ENCODE measurements at places on chromosomes 6 and 20.

GRCh38 chr6:135030056-135030473 is 24.6 kb downstream of the HBS1L start:
- DNase-seq, result peak; percentile 49

GRCh38 chr6:36320475-36320874 is 16.2 kb downstream of the BNIP5 start:
- no peak for DNase-seq

DNA sequence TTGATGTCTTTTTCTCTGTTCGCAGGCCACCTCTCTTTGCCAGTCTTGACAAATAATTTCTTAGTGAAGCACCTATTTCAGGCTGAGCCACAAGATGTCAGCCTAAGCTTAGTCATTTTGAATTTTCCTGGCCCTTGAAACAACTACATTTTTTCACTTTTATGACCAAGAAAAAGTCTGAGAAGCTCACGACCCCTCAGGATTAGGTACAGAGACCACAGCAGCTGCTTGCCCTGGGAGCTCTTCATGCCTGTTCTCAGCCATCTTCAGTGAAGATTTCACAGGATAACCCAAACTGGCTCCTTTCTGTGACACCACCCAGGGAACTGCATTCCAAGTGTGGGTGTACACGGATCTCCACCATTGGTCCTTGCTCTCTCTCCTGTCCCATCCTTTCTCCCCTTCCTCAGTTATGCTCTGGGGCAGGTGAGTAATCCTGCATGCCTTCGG is 38.4 kb upstream of the SPTLC3 start:
- DNase-seq, result no peak

- DNase-seq, result no peak
Observed at GRCh38 chr6:105317607-105318533, 85.0 kb downstream of the PREP start.

- DNase-seq, result no peak
Observed at GRCh38 chr6:82910395-82910794, 155.2 kb downstream of the UBE3D start.

DNA sequence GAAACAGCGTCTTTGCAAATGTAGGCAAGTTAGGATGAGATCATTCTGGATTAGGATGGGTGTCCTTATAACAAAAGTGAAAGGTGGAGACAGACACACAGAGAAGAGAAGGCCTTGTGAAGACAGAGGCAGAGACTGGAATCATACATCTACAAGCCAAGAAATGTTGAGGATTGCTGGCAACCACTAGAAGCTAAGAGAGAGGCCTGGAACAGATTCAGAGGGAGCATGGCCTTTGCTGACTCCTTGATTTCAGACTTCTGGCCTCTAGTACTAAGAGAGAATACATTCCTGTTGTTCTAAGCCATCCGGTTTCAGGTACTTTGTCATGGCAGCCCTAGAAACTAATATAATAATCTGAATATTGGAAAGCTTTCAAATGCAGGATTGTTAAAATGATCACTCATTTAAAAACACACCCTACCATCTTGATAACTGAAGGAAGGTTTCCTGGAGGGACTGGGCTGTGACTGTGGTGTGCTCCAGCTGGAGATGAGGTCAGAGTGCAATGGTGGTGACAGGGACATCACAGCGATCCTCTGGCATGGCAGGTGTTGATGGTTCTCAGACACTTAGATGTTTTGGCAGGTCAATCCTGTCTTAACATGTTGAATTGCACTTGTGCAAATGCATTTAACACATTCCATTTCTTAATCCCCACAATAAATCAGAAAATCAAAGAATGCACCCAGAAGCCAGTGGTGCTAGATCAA is 25.1 kb downstream of the CD83 start:
- DNase-seq, result no peak

- DNase-seq, result peak; percentile 18
Observed at GRCh38 chr20:21096321-21097043, 9.7 kb downstream of the LINC00237 start.

DNA sequence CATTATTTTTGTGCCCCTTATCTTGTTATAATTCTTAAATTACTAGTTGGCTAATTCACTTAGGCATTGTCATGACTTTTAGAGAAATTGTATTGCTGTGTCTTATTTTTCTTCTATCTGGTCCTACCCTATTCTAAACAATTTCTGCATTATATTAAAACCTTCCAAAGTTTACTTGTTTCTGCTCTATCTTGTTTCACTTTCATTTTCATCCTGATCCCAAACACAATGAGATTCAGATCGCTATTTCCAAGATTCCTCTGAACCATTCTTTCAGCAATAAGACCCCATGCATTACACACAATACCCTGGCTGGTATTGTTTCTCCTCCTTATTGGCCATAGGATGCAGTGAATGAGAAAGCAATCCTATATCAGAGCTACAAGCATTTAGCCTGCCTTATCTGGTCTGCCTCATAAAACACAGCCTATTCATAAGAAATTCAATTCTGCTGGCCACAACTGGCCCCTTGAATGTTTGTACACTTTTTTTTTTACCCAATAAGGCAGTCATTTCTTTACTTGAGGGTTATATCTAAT is 69.9 kb upstream of the POU3F2 start:
- DNase-seq, result no peak

DNA sequence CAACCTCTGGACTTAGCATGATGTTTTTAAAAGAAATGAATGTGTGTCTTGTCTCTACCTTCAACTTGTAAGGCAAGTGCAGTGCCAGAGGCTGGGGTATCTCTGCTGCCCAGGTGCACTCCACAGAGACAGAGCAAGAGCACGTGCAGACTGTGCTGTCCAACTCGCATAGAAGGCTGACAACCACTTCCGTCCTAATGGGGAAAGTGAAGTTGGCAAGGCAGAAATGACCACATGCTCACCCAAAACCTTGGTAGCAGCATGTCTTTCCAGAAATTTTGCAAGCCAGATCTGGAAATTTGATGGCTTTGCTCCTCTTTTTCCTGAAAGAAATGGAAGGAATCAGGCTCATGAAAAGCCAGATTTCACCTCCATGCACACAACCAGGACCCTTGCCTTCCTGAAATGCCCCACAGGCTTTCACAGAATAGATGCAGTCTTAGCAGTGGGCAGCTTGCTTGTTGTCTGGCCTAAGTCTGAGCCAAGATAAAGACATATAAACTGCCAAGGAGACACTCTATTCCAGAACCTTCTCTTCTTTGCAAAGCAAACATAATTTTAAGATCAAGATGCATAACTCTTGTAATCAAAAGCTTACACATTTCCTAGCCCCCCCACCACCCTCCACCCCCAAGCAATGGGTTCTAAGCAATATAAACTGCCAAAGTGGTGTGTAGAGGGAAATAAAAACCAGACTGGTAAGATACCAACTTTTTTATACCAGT is 26.8 kb downstream of the SLC22A3 start:
- DNase-seq, result no peak

DNA sequence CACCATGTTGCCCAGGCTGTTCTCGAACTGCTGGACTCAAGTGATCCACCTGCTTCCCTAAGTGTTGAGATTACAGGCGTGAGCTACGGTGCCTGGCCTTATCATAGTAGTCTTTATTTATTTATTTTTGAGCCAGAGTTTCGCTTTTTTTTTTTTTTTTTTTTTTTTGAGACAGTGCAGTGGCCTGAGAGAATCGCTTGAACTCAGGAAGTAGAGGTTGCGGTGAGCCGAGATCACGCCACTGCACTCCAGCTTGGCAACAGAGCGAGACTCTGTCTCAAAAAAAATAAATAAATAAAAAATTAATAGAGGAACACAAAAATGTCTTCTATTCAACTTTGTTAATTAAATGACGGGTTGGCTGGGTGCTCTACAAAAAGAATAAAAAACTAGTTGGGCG is 12.9 kb downstream of the MAPRE1 start:
- DNase-seq, result no peak

DNA sequence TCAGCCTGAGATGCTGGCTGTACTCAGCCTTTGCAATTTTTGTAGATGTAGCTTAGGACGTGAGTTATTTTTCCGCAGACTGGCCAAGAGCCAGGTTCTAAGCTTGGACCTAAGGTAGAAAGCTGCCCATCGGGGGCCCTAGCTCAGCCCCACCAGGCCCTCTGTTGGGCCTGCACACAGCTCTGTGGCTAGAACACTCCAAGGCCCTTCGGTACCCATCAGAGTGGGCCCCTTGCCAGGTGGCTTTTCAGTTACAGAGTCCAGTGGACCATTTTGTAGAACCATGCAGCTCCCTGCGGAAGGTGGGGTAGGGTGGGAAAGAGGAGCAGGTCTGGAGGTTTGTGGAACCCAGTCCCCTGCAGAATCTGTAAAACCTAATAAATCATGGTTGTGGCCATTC is 22.6 kb downstream of the UCKL1 start:
- no peak for DNase-seq

DNA sequence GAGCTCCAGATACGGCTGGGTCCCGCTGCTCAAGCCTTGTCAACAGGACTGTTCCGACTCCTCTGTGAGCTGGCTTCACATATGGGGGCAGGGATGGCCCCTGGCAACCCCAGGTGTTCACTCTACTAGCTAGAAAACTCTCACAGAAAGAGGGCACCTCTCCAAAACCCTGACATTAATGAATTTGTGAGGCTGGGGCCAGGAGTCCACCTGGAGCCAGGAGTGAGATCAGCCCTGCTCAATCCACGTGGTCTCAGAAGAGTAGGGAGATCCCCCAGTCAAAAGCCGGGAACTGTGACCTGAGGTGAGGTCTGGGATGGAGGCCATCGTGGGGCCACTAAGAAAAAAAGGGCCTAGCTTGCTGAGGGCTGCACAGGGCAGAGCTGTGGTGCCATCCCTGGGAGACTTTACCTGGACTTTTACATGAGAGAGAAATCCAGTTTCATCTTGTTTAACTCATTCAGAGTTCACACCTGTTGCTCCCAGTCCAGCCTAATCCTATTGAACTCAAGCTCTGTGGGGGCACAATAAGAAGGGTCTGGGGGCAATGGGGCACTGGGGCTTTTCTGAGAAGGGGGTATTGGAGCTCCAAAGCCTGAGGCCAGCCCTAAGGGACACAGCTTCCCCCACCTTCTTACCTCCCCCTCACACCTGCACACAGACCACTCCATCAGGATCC is 144.3 kb upstream of the MLN start:
- no peak for DNase-seq

- DNase-seq, result no peak
Observed at GRCh38 chr20:12068121-12068520, 150.4 kb downstream of the BTBD3 start.

DNA sequence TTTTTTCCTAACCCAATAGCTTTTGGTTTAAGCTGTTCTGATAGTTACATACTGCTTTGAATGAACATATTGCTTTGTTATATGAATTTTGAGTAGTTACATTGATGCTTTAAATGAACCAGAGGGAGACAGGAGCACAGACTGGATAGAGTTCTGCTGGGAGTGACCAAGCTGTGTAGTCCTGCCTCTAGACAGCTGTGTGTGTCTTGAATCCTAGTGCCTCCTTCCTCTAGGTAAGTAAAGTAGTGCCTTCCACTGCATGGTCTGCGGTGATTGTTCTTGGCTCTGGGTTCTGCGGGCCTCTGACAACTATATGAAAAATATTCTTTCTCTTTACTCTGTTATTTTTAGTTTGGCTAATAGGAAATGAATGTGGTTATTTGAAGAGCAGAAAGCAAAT is 46.0 kb upstream of the ADGRG6 start:
- no peak for DNase-seq

GRCh38 chr20:14866841-14867514 is 529.6 kb upstream of the FLRT3 start:
- DNase-seq, result no peak

GRCh38 chr20:325889-326644 is 715 bp downstream of the SOX12 start:
- DNase-seq, result peak; percentile 27

DNA sequence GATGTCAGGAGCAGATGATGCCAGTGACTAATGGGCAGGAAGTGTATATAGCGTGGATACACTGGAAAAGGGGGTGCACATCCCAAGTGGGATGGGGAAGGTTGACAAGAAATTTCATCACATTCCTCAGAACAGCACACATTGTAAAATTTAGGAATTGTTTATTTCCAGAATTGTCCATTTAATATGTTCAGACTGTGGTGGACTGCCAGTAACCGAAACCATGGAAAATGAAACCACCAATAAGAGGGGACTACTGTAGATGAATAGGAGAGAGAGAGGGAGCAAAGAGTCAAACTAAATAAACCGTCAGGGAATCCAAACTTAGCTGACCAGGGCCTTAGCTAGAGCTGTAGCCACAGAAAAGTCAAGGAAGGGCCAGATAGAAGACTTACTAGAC is 164.4 kb upstream of the PRDM1 start:
- DNase-seq, result no peak

- no peak for DNase-seq
Observed at GRCh38 chr6:79084693-79085092, 6.6 kb upstream of the PHIP start.

DNA sequence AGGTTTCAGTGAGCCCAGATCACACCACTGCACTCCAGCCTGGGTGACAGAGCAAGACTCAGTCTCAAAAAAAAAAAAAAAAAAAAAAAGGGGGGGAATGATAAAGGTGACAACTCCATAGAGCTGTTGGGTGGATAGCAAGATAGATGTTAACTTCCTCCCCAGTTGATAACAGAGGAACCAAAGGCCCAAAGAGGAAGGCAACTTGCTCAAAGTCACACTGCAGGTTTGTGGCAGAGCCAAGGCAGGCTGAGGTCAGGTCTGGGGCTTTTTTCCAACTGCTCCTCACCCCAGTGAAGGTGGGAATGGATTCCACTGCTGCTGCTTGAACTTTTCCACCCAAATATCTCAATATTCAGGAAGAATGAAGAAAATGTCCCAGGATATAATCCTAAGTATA is 26.7 kb downstream of the HCK start:
- DNase-seq, result no peak

DNA sequence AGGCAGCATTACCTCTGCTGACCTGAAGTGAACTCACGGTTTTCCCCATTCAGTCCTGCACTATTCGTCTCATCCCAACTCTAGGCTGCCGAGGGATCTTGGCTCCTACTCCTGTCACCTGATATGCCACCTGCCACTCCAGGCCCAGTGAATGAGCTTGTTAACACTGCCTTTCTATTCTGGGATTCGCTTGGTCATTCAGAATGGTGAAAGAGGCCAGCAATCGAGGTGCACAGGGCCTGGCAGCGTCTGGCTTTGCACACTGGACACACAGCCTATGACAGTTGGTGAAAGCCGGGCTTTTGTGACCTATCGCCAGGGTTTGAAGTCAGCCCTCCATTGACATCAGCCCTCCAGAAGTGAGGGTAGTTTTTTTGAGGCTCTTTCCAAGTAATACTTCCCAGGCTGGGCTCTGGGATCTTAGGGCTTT is 59.3 kb upstream of the MYL9 start:
- DNase-seq, result no peak

DNA sequence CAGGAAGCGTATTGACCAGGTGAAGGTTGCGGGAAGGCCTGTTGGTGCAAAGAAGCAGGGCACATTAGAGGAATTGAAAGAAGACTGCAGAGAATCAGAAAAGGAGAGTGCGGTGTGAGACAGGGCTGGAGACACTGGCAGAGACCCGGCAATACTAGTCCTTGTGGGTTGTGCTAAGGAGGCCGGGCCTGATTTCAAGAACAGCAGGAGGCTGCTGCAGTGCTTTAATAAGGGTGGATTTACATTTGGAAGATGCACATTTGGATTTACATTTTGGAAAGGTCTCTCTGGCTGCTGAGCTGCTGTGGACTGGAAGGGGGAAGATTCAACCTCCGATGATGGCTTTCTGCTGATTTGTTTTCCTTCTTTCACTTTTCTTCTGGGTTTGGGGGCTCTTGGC is 167.8 kb downstream of the SLC24A3 start:
- no peak for DNase-seq

GRCh38 chr6:110404607-110405006 is 10.8 kb downstream of the DDO start:
- no peak for DNase-seq

GRCh38 chr6:35230950-35231349 is 17.2 kb downstream of the SCUBE3 start:
- no peak for DNase-seq

Measured in CD4-positive, alpha-beta T cell treated with Interleukin-4 for 4 hours (primary cell).